ENCODE measurements at places on chromosomes 16 and 17.
A peak's percentile ranks its signal among the peaks of the same experiment; 100 is the strongest.

DNA sequence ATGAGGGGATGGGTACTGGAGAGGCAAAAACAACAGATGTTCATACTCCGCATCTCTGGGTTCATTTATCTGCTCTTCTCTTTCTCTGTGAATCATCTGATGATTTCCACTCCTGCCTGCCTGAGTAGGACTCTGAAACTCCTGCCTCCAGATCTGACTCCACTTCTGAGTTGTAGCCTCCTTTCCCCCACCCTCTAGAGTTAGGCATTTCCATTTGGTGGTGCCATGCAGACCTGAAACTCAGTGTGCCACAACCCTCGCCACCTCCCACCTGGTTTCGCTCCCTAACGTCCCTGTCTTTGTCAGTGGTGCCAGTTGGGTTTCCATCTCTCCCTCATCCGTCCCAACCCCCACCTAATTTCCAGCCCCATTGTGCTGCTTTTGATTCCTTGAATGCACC lies 126.2 kb downstream of the PRKCB start:
- no peak for DNase-seq

DNA sequence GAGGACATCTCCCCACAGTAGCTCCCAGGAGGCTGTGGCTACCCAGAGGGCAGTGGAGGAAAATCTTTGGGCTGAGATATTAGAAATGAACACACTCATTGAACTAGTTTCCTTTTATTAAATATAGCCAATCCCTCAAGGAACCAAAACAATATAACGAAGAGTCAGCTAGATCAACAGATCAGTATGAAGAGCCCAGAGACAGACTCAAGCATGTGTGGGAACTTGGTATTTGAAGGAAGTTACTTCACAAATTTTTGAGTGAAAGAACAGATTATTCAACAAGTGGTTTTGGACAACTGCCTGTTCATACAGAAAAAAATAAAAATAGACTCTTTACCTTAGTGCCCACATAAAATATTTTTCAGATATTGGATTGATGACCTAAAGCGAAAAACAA lies 183.6 kb upstream of the PMFBP1 start:
- DNase-seq, result no peak

DNA sequence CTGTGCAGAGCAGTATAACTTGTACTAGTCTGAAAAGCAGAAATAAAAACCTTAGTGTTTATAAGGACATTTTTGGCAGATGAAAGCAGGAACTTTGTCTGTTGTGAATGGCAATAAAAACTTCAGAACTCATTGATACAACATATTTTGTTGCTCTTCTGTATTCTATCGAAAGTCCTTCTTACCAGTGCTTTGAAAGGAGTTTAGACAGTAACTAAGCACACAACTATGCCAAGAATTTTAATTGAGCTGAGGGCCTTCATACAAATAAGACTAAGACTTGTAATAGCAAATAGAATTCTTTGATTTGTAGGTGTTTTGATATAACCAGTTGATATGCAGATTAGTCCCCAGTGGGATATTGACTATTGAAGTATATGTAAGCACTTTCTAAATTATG lies 308.4 kb downstream of the ZFHX3 start:
- no peak for DNase-seq

GRCh38 chr16:49641250-49641649 lies 214.7 kb downstream of the ZNF423 start:
- DNase-seq, result no peak

DNA sequence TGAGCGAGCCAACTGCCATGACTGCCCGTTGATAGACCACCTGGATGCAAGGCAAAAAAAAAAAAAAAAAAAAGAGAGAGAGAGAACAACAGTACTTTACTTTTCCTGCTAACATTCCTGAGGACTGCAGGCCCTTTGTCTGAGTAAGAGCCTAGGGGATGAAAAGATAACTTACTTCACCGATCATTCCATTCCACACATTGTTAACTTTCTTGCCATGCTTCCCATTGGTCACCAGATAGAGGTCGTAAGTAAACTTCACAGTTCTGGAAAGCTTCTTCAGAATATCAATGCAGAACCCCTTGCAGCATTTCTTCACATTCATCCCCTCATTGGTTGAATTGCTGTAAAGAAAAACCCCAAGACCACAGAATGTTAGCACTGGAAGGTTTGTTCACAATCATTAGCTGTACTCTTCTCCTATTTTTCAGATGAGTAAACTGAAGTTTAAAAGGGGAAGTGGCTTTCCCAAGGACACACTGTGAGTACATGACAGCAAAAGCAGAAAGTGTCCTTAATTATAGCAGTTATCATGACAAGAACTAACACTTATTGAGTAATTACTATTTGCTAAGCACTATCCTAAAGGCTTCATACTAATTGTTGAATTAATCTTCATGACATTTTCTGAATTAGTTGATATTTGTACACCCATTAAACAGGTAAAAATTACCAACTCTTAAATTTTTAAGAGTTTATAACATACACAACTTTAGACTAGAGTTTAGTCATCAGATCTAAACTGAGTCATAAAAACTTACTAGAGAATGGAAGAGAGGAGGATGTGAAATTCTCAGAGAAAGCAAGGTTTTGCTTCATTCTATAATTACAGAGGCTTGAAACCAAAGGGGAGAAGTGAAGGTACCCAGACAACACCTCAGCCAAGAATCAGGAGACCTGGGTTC lies 341.2 kb downstream of the GRIN2A start:
- no peak for DNase-seq

GRCh38 chr16:60123392-60124023 lies 1389.4 kb upstream of the GOT2 start:
- DNase-seq, result no peak

DNA sequence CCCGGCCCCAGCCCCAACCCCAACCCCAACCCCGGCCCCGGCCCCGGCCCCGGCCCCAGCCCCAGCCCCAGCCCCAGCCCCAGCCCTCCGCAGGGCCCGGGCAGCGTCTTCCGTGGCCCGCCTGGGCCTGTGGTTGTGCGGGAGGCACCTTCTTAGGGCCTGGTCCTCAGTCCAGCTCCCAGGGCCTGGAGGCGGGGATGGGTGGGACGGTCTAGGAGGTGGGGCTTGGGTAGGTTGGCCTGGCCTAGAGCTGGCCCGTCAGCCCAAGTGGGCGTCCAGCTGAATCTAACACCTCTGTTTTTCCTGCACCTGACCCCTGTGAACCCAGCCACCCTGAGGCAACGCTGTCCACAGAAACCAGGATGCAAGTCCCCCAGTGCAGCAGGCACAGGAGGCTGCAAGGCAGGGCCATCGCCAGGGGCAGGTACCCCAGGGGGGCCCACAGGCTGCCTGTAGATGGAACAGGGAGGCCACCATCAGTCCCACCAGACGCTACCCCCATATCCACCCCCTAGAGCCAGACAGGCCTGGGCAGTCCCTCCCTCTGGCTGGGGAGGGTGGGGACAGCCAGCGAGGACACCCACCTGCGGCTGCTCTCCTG lies 8.8 kb downstream of the MSLN start:
- DNase-seq, result no peak

GRCh38 chr17:78946631-78947030 lies 21.4 kb upstream of the TIMP2 start:
- no peak for DNase-seq

GRCh38 chr16:11020792-11021551 lies 76.6 kb downstream of the CLEC16A start:
- DNase-seq, result no peak

DNA sequence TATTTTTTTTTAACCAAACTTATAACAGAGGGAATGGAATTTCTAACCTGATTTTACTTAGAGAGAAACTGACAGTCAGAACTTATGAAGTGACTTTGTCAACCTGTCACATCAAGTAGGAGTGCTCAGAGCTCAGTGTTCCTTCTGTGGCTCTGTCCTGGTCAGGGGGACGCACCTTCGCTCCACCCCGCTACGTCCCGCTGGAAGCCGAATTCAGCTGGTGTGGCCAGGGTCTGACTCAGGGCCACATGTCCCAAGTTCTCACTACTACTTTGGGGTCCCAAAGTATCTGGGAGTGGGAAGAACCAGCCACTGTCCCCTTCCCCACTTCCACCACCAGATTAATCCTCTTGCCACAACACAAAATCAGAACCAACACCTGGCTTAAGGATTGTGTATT lies 51.4 kb downstream of the C16orf78 start:
- DNase-seq, result no peak

- peak; percentile 75 for DNase-seq
Observed at GRCh38 chr16:11379420-11379819, 34.2 kb downstream of the RMI2 start.

DNA sequence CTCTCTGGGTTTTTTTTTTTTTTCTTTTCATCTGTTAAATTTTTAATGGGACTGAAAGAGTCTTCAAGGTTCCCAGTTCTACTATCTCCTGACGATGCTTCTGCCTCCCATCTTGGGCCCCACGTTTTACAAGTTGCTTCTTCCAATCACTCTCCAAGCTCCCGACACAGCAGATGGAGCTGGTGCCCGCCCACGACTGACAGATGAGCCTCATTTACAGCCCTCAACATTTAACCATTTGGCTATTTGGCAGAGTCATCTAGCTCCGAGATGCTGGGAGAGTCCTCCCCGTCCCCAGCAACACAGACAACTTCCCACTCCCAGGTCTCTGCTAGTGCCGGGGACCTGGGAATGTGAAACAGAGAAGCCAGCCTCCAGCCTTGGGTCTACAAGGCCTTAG lies 276.9 kb downstream of the SHISA9 start:
- DNase-seq, result no peak

- DNase-seq, result no peak
Observed at GRCh38 chr16:6170022-6170421, 1072.4 kb upstream of the EEF2KMT start.

DNA sequence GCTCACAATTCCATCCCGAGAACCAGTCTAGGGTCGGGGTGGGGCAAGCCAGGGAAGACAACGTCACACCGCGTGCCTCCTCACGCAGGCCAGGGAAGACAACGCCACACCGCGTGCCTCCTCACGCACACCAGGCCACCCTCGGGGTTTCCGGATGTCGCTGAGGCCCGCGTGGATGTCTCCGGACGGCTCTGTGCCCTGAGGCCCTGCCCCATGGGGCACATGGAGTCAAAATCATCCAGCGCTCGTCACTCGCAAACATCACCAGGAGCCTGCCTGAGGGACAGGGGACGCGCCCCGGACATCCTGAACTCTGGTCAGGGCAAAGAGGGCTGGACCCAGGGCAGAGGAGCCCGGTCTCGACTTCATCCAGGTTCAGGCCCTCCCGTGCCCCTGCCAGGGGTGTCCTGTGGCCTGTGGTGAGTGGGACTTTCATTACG lies 3.7 kb downstream of the TMEM204 start:
- no peak for DNase-seq

DNA sequence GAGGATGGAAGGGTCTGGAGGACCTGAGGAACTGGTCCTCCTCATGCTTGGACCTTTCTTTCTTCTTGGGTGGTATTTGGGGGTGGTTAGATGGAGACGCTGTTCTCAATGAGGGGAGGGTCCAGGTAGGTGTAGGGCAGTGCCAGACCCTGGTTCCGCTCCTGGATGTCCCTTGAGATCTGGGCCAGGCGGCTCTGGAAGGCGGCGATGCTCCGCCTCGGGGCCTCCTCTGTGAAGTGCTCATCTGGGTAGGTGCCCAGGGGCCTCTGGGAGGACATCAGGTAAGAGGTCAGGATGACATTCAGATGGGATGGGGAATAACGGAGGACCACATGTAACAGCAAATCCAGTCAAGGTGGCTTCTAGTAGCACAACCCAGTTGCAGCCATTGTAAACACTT lies 9.0 kb upstream of the ALOX12B start:
- no peak for DNase-seq

DNA sequence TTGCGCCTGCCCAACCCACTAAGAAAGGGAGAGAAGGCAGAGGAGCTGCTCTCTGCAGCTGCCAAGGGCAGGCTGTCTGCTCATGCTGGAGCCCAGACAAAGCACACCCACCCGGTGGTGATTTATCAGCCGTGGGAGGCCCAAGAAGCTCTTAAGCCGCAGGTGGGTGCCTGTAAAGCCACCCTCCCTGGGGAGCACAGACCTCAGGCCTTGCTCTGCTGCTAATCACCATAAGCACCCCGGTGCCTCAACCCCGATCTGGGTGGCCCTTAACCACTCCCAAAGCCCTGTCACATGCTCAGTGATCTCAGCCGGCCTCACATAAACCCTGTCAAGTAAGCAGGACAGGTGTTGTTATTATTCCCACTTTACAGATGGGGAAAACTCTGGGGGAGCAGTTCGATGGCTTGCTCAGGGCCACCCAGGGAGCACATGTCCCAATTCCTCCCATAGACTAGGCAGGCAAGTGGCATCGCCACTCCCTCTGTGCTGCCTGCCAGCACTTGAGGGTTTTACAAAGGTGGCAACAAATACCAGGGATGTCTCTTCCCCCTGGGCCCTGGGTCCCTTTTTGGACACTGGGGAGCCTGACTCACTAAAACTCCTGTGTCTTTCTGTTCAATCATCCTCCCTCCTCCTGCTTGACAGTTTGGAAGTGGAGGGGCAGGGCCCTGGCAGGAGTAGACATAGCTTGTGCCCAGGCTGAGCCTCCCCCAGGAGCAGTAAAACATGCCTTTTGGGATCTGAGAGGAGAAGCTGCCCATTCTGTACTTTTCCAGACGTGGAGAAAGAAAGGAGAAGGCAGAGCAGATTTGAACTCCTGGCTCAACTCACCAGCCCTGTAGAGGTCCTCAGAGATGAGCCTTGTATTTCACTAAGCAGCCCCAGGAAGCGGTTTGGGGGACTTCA lies 299.3 kb downstream of the SOX9 start:
- peak; percentile 76 for DNase-seq

GRCh38 chr16:67394155-67395104 lies 1.1 kb upstream of the TPPP3 start:
- peak; percentile 48 for DNase-seq

Data from GM20000 (cell line).